Heart right ventricle (tissue), 16 donors: ENCODE measurements at places on chromosomes 7 and 10. TPM values are rescaled to one million over a fixed set of nuclear protein-coding genes. Genes with fewer than 3 reads are reported as not detected.

CPA4 gene
- 0.46 TPM for total RNA-seq

ZFYVE27 gene
- total RNA-seq: 10.7 TPM

SRGN gene
- total RNA-seq: 48.1 TPM

SPDYE8 gene
- total RNA-seq: not detected

MYOF gene
- 47.1 TPM for total RNA-seq

DOCK1 gene
- 19.0 TPM for total RNA-seq

MRPS16 gene
- total RNA-seq: 104 TPM

DPY19L1 gene
- total RNA-seq: 22.3 TPM

PRKG1 gene
- 28.6 TPM for total RNA-seq

LIPN gene
- total RNA-seq: not detected

AGAP4 gene
- total RNA-seq: 5.9 TPM

TMEM130 gene
- total RNA-seq: not detected

MBL2 gene
- total RNA-seq: not detected

CALML5 gene
- not detected for total RNA-seq

PON1 gene
- not detected for total RNA-seq

MOGAT3 gene
- total RNA-seq: not detected

DNA sequence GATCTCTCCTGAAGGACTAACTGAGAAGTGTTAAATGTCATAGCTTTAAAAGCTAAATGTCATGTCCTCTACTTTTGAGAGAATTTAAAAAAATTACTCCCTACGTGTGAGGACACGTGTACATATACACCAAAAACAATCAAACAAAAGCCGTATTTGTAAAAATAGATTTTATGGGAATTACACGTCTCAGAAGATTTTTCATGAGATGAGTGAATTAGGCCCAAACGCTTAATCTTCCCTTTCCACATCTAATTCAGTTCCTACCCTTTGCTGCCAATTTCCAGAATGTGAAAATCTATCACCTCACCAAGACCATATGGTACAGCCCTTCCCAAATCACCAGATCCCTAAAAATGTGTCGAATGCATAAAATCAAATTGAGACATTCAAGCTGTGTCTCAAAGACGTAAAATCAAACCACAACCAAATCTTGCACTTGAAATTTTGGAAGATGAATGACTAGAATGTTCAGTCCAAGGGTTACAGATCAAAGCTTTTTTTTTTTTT lies 1.0 kb upstream of the CTTNBP2 start:
- H3K36me3 ChIP-seq: no peaks in the 10 kb centered on the region
- no peak overlapping the region for H3K27ac ChIP-seq
- no peaks in the 10 kb centered on the region for H3K27me3 ChIP-seq
- peaks cover 14% of the 10 kb centered on the region for H3K4me1 ChIP-seq
- H3K4me3 ChIP-seq: no peak overlapping the region
- no peak for DNase-seq

GRCh38 chr7:539731-540411 lies 20.2 kb upstream of the PDGFA start:
- peaks cover 23% of the 10 kb centered on the region for H3K4me1 ChIP-seq
- no peak overlapping the region for H3K27ac ChIP-seq
- no peak for DNase-seq
- no peaks in the 10 kb centered on the region for H3K36me3 ChIP-seq

DNA sequence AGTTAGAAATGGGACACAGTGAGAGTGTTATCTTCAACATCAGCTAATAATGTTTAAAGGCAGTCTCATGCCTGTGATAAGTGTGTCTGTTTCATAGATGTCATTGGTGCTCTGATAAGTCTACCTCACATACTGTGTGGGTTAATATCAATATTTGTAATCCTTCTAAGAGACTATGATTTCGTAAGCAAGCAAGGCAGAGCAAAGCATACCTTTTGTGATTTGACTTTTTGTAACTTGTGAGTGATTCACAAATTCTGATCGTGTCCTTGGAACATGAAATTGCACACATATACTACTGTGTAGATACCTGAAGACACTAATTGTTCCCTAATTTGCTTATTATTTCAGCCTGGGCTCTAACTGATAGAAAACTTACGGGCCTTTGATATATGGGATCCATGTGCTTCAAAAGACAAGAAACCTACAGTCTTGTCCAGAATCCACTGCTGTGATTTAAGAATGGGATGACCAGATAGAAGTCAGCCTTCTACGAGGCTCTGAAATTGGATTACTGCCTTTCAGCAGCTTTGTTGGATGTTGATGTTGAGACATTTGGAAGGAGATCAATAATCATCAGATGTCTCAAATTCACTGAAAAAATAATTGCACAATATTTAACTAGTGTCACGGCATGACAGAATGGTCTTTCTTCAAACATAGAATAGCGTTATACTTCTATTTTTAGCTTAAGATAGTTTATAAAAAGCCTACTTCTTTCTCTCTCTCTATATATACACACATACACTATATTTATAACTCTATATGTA lies 63.2 kb upstream of the KLF6 start:
- no peaks in the 10 kb centered on the region for H3K36me3 ChIP-seq
- H3K4me1 ChIP-seq: peaks cover 19% of the 10 kb centered on the region
- no peak for DNase-seq
- no peak overlapping the region for H3K27ac ChIP-seq

- no peaks in the 10 kb centered on the region for H3K27me3 ChIP-seq
- no peaks in the 10 kb centered on the region for H3K4me1 ChIP-seq
- H3K36me3 ChIP-seq: no peaks in the 10 kb centered on the region
- no peak overlapping the region for H3K4me3 ChIP-seq
- no peak overlapping the region for H3K27ac ChIP-seq
Measured at GRCh38 chr7:28973591-28973990, 15.5 kb upstream of the TRIL start.

DNA sequence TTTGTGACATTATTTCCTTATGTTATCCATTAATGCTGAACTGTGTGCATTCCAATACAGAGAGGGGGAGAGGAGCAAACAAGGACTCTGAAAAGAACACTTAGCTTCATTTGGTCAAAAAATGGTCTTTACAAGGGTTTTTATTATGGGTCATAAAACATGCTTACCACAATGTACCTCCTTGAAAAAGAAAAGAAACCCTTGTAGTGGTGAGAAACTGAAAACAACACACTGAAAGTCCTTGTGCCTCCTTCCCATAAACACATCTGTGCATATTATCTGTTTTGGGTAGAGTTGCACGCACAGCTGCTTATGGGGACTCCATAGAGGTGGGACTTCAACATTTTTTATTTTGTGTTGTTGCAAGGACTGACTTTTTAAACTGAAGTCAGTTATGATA lies 98.7 kb downstream of the CDK6 start:
- H3K4me3 ChIP-seq: no peak overlapping the region
- no peak for DNase-seq
- H3K27ac ChIP-seq: no peak overlapping the region

- DNase-seq: no peak
- no peak overlapping the region for H3K27ac ChIP-seq
- no peaks in the 10 kb centered on the region for H3K27me3 ChIP-seq
- H3K36me3 ChIP-seq: peaks cover 10% of the 10 kb centered on the region
- H3K4me1 ChIP-seq: peaks cover 73% of the 10 kb centered on the region
- no peak overlapping the region for H3K4me3 ChIP-seq
Measured at GRCh38 chr7:151091431-151091830, 5.2 kb downstream of the AGAP3 start.

- no peaks in the 10 kb centered on the region for H3K27me3 ChIP-seq
- no peak overlapping the region for H3K27ac ChIP-seq
- no peak overlapping the region for H3K4me3 ChIP-seq
- DNase-seq: no peak
Measured at GRCh38 chr7:136600475-136600874, 268.0 kb upstream of the CHRM2 start.

- H3K27me3 ChIP-seq: no peaks in the 10 kb centered on the region
- H3K4me1 ChIP-seq: no peaks in the 10 kb centered on the region
- no peak overlapping the region for H3K27ac ChIP-seq
- no peak for DNase-seq
- no peaks in the 10 kb centered on the region for H3K36me3 ChIP-seq
- H3K4me3 ChIP-seq: no peak overlapping the region
Measured at GRCh38 chr7:38168890-38169570, 9.0 kb upstream of the STARD3NL start.

GRCh38 chr10:103803941-103804340 lies 51.4 kb downstream of the SH3PXD2A start:
- H3K27ac ChIP-seq: no peak overlapping the region
- DNase-seq: no peak
- H3K4me3 ChIP-seq: no peak overlapping the region
- peaks cover 25% of the 10 kb centered on the region for H3K36me3 ChIP-seq
- H3K4me1 ChIP-seq: no peaks in the 10 kb centered on the region

DNA sequence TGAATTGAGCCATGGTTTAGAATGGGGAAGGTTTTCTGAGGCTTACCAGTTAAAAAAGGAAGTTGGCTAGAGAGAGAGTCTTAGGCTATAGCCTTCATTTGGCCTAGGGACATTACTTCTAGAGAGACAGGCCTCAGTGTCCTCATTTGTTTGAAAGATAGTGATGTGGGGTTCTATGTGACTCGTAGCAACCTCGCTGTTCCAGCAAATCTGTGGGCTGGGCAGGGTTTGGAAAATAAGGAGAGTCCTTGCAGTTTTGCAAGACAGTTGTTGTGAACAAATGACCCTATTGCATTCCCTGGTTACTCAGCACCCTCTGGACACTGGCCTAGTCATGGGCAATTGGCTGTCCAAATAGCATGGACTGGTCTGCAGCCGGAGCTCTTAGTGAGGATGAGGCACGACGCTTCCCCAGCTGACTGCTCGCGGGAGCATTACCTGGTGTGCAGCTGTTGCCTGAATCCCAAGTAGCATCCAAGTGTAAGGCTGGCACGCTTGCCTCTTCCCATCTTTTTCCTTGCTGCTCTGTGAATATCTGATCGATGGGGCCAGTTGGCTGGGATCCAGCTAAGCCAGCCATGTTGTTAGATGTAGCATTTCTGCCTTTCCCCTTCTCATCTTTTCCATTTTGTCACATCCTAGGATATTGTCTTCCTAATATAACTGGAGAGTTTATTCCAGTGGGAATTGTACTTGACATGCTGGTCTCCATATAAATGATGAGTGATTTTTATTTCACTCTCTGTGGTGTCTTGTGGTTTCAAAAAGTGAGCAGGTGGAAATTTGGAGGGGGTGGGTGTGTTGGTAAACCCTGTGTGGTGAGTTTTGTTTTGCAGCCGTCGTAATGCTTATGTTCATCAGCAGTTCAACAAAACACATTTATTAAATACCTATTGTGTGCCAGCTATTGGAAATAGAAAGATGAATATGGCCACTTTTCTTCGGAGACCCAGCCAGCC lies 99.8 kb downstream of the SND1 start:
- H3K4me3 ChIP-seq: no peak overlapping the region
- no peaks in the 10 kb centered on the region for H3K36me3 ChIP-seq
- H3K4me1 ChIP-seq: no peaks in the 10 kb centered on the region
- no peak for DNase-seq
- no peaks in the 10 kb centered on the region for H3K27me3 ChIP-seq

DNA sequence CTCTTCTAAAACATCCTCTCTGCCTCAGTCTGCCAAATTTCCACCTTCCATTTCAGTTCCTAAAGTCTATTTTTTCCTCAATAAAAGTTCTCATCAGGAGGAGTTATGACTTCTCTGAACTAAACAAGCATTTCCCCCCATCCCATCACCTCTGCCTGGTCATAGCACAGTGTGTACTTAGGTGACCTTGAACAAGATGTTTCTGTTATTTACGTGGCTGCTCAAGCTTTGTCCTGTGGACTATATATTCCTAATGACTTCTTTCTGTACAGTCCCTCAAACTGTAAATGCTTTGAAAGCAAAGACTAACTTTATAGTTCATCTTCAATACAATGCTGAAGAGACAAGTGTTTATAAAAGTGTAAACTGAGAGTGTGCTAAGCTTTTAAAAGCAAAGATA lies 166.9 kb downstream of the CPEB3 start:
- H3K36me3 ChIP-seq: no peaks in the 10 kb centered on the region
- no peak overlapping the region for H3K4me3 ChIP-seq
- H3K27ac ChIP-seq: peak overlapping the region; percentile 82
- no peaks in the 10 kb centered on the region for H3K27me3 ChIP-seq
- peaks cover 56% of the 10 kb centered on the region for H3K4me1 ChIP-seq
- no peak for DNase-seq

- no peaks in the 10 kb centered on the region for H3K27me3 ChIP-seq
- H3K27ac ChIP-seq: no peak overlapping the region
- no peak for DNase-seq
- H3K36me3 ChIP-seq: no peaks in the 10 kb centered on the region
- no peaks in the 10 kb centered on the region for H3K4me1 ChIP-seq
Measured at GRCh38 chr7:3748389-3748788, 447.3 kb downstream of the SDK1 start.

DNA sequence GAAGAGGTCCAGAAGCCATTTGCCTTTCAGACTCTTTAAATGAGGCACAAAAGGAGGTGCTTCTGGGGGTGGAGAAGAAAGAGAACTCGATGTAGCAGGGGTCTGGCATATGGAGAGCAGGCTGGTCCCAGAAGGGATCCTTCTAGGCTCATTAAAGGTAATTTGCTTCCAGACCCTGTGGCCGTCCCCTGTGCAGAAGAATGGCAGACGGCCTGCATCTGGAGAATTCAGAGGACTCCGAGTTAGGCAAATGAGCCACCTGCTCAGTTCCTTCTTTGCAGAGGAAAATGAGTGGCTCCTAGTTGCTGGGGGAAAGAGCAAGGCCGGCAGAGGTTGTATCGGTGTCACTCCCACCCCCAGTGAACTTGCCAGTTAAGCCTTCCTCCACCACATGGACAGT lies 73.8 kb upstream of the FAM180A start:
- DNase-seq: no peak
- no peaks in the 10 kb centered on the region for H3K27me3 ChIP-seq
- no peak overlapping the region for H3K4me3 ChIP-seq
- no peaks in the 10 kb centered on the region for H3K36me3 ChIP-seq
- H3K4me1 ChIP-seq: no peaks in the 10 kb centered on the region
- H3K27ac ChIP-seq: no peak overlapping the region

- peaks cover 28% of the 10 kb centered on the region for H3K27me3 ChIP-seq
- no peaks in the 10 kb centered on the region for H3K36me3 ChIP-seq
- no peak overlapping the region for H3K27ac ChIP-seq
- H3K4me1 ChIP-seq: peaks cover 4% of the 10 kb centered on the region
- DNase-seq: no peak
Measured at GRCh38 chr7:37918526-37918925, 1.9 kb upstream of the SFRP4 start.

- H3K4me3 ChIP-seq: peak overlapping the region; percentile 28
- no peak overlapping the region for H3K27ac ChIP-seq
- peaks cover 71% of the 10 kb centered on the region for H3K27me3 ChIP-seq
- no peak for DNase-seq
Measured at GRCh38 chr7:100966542-100967291, 2.6 kb upstream of the MUC12 start.

- H3K27ac ChIP-seq: no peak overlapping the region
- no peaks in the 10 kb centered on the region for H3K36me3 ChIP-seq
- H3K4me1 ChIP-seq: peaks cover 22% of the 10 kb centered on the region
- H3K4me3 ChIP-seq: no peak overlapping the region
Measured at GRCh38 chr10:114301177-114301576, 62.1 kb downstream of the VWA2 start.

GRCh38 chr7:145212050-145212449 lies 376.2 kb upstream of the TPK1 start:
- no peaks in the 10 kb centered on the region for H3K27me3 ChIP-seq
- no peak overlapping the region for H3K27ac ChIP-seq
- H3K36me3 ChIP-seq: no peaks in the 10 kb centered on the region
- no peak for DNase-seq
- no peaks in the 10 kb centered on the region for H3K4me1 ChIP-seq
